Left colon (tissue), 2 donors: ENCODE measurements at places on chromosomes 12 and 14.

GRCh38 chr14:89378119-89378518, 38.9 kb downstream of the FOXN3 start:
- no peak for DNase-seq

DNA sequence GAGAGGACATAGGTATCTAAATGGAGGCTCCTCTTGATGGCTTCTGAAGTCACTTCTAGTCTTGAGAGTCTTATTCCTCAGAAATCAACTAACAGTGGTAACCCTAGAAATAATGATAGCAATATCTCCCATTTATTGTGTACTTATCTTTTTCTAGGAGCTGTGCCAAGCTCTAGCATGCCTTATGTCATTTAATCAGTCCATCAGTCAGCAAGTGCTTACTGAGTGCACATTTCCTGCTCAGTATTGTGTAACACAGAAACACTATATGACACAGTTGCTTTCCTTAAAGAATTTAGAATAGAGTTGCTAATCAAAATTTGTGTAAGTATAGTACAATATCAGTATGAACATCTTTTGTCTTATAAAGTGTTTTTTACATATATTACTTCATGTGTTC, 36.6 kb downstream of the KRT76 start:
- no peak for DNase-seq

GRCh38 chr14:94408546-94409095, 20.2 kb upstream of the SERPINA1 start:
- DNase-seq = no peak

GRCh38 chr14:93892505-93892839, 34.7 kb upstream of the FAM181A start:
- DNase-seq = no peak

- DNase-seq = no peak
Observed at GRCh38 chr14:95330591-95331370, 11.1 kb upstream of the CLMN start.

DNA sequence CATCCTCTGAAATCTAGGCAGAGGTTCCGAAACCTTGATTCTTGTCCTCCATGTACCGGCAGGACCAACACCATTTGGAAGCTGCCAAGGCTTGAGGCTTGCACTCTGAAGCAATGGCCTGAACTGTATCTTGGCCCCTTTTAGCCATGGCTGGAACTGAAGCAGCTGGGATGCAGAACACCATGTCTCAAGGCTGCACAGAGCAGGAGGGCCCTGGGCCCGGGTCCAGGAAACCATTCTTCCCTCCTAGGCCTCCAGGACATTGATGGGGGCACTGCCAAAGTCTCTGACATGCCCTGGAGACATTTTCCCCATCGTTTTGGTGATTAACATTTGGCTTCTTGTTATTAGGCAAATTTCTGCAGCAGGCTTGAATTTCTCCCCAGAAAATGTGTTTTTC, 198.7 kb downstream of the EFCAB11 start:
- DNase-seq = no peak
